ENCODE measurements at places on chromosomes 7 and 10.

GRCh38 chr10:77613476-77614130 lies 24.0 kb downstream of the KCNMA1 start:
- no peak for DNase-seq

GRCh38 chr10:15448598-15448997 lies 77.5 kb upstream of the FAM171A1 start:
- DNase-seq, result no peak

DNA sequence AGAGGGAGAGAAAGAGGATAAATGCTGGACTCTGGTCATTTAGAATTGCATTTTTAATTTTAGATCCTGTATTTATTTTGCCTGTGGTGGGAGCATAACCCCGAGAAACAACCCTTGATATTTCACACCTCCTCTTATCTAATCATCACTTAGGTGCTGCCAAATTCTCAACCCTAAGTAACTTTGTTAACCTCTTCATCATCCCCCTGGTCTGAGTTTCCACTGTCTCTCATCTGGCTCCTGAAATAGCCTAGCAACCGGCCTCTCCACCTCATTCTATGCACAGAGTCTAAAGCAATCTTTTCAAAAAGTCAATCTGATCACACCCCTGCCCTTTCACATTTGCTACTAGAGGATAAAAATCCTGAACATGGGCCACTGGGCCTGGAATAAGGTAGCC lies 118.5 kb upstream of the C1QL3 start:
- DNase-seq, result no peak

DNA sequence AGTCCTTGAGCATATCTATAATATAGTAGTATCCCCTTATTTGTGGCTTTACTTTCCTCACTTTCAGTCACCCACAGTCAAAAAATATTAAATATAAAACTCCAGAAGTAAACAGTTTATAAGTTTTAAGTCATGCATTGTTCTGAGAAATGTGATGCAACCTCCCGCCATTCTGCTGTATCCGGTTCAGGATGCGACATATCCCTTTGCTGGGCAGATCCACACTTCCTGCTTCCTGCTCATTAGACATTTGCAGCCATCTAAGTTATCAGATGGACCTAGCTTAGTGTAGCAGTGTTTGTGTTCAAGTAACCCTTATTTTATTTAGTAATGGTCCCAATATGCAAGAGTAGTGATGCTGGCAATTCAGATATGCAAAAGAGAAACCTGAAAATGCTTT lies 38.9 kb upstream of the BMS1 start:
- no peak for DNase-seq

Measured in stromal cell of bone marrow (primary cell).